ENCODE measurements at places on chromosomes 4 and X.

DNA sequence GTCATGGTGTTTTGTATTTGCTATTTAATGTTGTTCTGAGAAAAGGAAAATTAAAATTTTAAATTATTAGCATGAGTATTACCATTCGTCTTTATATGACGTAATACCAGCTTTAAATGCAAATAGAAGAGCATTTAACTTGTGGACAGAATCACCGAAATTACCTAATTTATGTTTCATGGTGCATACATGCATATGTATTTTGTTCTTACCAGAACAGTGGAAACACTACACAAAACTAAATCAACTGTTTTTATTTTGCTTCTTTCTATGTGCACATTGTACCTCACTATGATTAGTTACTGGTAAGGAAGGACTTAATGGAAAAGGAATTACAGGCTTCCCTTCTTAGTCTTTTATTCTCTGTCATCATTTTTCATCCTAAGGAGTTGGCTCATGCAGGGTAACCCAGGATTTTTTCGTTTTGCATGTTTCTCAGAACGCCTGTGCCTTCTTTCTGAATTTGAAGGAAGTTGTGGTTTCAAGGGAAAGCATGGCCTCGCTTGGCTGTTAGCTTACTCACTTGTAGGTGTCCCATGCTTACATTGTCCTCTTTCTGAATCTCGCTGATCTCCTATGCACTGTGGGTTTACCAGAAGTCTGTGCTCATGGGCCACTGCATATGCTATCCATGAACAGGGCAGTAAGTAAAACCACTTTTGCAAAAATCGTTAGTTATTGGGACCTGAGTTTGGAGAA, 300.0 kb upstream of the PUDP start:
- DNase-seq, result no peak

- no peak for DNase-seq
Measured at GRCh38 chrX:55120761-55121358, 32.0 kb downstream of the PAGE2 start.

GRCh38 chr4:101667348-101667747, 123.2 kb upstream of the BANK1 start:
- DNase-seq, result no peak

DNA sequence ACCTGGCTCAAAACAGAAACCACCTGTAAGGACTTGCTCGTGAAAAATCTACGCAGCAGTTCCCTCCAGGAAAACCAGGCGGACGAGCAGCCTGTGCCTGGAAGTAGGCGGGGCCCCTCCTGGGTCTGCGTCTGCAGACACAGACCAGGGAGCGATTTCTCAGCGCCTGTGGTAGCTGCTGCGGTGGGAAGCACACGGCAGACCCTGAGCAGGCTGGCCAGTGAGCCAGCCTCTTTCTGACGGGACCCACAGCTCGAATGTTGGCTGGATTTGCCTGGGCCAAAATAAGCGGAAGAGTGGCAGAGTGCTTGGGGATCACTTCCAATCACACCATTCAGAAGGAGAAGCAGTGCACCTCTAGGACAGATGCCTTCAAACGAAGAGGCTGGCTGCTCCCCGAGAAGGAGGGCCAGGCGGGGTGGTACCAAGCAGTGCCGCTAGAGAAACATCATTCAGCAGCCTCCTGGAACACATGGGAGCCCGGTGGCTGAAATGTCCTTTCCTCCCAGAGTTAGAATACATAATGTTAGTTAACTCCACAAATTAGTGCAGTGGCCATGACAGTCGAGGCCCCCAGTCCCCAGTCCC, 85.9 kb downstream of the GATB start:
- DNase-seq, result no peak

GRCh38 chrX:903116-903515, 272.5 kb downstream of the SHOX start:
- DNase-seq, result no peak

GRCh38 chr4:123430031-123430430, 33.4 kb downstream of the SPRY1 start:
- DNase-seq, result no peak

GRCh38 chr4:138595171-138595570, 353.0 kb upstream of the SLC7A11 start:
- no peak for DNase-seq

- DNase-seq, result no peak
Measured at GRCh38 chr4:186624951-186625350, 69.6 kb upstream of the MTNR1A start.

- DNase-seq, result no peak
Measured at GRCh38 chrX:138923805-138924204, 212.3 kb upstream of the FGF13 start.

DNA sequence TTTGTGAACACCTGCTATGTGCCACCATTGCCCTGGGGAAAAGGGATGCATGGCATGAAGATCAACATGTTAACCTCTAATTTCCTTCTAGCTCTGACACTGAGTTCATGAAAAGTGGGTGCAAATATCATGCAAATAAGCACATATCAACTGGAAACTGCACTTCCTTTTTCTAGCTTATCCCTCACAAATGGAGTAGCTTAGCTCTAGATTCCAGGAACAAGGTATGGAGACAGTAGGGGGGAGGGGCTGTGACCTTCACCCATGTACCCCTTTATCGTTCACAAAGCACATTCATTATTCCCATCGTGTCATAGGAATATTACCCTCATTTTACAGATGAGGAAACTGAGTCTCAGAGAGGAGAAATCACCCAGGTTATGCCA, 37.4 kb downstream of the STARD8 start:
- no peak for DNase-seq

DNA sequence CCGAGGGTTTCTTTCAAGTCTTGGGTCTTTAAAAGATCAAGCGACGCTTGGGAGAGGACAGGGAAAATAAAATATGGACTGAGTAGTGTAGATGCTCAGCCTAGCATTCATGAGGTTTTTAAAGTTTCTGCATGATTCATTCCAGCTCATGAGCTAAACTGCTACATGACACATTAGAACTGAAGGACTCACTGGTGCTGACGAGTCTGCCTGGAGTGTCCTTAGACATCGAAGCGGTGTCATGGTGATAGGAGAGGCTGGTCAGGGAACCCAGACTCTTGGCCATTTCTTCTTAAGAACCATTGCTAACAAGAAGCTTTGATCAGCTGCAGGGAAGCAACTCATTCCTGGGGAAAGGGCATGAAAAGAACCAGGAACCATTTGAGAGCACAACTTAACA, 158.6 kb downstream of the TRIML1 start:
- no peak for DNase-seq

- no peak for DNase-seq
Measured at GRCh38 chrX:54064564-54064963, 20.3 kb upstream of the PHF8 start.

DNA sequence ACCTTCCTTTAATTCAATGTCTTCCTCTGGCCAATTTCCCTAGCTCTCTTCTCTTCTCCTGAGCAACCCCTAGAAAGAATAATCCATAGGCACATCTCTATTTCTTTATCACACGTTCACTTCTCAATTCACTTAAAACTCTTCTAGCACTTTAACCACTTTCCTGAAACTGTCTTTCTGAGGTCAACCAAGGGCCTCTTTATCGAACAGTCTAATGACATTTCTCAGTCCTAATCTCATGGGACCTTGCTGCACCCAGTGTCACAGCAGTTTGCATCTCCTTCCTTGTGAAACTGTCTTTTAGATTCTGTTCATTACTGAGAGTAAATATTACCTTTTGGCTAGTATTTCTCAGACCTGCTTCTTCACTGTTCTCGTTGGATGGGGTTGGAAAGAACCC, 285.3 kb upstream of the RASGEF1B start:
- no peak for DNase-seq

DNA sequence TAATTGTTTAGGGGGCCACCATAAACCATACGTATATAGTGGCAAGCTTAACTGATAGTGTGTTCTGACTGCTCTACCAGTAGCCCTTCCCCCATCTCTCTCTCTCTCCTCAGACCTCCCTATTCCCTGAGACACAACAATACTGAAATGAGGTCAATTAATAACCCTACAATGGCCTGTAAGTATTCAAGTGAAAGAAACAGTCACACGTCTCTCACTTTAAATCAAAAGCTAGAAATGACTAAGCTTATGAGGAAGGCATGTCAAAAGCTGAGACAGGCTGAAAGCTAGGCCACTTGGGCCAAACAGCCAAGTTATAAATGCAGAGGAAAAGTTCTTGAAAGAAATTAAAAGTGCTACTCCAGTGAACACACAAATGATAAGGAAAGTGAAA, 78.0 kb downstream of the PRDM5 start:
- no peak for DNase-seq

- DNase-seq, result no peak
Measured at GRCh38 chr4:113901994-113902787, 77.3 kb downstream of the ARSJ start.

DNA sequence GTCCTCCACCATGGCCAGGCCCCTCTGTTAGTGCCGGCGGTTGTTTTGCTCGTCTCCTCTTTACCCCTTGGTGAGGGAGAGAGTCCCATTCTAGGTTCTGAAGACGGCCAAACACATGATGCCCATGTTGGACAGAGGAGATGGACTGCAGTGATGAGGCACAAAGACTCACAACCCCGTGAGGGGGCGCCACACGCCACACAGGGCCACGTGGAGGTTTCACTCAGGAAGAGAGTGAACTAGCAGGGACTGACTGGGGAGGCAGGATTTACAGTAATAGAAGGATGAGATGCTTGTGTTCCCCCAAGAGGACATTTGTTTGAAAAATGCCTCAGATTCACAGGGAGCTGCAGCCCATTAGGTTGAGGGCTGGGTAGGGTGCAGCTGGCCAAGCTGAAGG, 655.3 kb upstream of the FRG1 start:
- no peak for DNase-seq

- DNase-seq, result no peak
Measured at GRCh38 chrX:30793767-30794103, 95.3 kb downstream of the TAB3 start.

DNA sequence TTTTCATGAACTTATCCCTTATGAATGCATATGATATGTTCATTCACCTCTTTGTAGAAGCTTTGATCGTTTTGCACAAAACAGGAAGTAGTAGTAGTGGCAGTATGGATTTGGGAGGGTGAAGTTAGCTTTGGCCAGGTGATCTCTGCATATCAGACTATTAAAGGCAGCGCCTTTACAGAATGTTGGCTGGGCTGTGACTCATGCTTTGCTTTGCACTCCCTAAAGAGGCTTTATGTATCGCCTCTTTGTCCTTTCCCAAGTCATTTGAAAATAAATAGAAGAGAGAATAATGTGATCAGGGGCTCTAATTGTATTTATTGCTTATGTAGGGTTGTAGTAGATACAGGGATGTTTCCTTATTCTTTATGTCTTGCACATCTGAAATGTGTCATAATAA, 50.4 kb downstream of the SHROOM3 start:
- DNase-seq, result no peak

DNA sequence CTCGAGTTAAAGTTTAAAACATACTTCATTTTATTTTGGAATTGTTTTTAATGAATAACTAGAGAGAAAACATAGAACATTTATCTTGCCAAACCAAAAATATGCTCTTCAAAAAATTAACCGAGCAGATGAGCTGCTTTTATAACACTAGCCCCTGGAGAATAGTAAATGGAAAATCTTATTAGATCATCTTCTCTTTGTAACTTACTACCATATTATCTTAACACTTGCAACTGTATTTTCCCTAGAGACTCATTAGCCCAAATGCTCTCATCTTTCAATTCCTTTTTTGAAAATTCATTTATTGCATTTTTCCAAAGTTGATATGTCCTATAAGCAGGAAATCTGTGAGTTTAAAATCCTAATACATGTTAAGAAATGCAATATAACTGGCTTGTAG, 143.3 kb downstream of the CAMK2D start:
- DNase-seq, result no peak

DNA sequence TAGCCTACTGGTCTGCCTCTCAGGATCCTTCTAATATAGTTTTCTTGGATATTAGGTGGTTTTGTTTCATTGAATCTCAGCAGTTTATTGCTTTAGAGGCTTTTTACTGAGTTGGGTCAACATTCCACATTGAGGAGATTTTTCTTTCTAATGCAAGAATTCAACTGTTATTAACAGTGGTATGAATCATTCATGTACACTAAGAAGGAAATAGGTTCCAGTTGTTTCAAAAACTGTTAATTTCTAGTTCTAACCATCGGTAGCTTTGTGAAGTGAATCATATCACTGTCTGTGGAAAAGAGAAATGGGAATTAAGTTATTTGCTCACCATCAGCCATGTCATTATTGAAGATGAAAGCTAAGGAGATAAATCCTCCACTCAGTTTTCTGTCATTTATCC, 331.5 kb downstream of the RPA4 start:
- no peak for DNase-seq

DNA sequence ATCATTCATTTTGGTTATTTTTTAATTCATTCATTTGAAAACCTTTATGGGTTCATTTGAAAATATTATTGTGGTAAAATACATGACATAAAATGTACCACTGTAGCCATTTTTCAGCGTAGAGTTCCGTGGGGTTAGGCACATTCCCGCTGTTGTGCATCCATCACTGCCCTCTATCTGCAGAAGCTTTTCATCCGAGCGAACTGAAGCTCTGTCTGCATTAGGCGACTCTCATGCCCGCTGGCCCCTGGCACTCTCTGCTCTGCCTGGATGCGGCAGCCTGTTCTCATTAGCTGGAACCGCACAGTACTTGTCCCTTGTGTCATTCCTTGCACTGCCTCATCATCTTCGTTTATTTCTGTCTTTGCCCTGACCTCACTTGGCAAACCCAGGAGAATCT, 17.5 kb downstream of the CFAP99 start:
- DNase-seq, result no peak

- no peak for DNase-seq
Measured at GRCh38 chr4:121227341-121227792, 63.2 kb upstream of the TNIP3 start.

DNA sequence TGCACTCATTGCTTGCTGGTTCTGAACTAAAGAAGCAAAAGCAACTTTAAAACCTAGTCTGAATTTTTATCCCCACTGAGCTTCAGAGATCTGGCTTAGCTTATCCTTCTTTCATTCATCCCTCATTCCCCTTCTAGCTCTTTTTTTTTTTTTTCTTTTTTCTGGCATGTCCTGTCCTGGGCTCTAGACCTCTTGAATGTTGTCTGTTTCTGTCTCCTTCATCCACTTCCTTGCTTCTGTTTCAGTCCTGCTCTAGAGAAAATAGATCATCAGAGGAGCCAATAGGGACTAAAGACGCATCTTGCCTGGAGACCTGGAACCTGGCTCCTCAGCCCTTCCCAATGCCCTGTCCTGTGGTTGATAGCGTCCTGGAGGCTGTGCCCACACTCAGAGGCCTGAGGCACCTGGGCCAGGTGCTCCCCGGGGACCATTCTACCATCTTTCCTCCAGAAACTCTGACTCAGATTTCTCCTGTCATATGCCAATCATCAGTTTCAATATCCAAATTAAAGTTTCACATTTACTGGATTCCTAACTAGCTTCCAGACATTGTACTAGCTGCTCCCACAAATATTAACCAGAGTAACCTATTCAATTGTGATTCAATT, 115.7 kb upstream of the GATB start:
- DNase-seq, result no peak

DNA sequence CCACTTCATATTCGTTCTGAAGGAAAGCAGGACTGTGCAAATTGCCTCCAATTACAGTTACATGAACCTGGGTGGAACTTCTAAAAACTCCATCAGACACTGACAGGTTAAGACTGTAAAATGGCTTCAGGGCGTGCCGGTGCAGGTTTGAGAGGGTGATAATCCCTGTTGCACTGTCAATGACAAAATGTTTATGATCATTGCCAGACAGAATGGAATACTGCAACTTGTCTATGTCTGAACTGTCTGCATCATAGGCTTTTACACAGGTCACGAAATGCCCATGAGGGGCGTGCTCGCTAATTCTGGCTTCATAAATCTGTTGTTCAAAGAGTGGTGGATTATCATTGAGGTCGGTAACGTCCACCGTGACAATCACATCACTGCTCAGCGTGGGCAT, 63.7 kb upstream of the MTNR1A start:
- DNase-seq, result no peak
